ENCODE measurements at places on chromosomes 5 and 9.

GRCh38 chr9:98576354-98576753, 132.4 kb downstream of the GABBR2 start:
- DNase-seq, result no peak

DNA sequence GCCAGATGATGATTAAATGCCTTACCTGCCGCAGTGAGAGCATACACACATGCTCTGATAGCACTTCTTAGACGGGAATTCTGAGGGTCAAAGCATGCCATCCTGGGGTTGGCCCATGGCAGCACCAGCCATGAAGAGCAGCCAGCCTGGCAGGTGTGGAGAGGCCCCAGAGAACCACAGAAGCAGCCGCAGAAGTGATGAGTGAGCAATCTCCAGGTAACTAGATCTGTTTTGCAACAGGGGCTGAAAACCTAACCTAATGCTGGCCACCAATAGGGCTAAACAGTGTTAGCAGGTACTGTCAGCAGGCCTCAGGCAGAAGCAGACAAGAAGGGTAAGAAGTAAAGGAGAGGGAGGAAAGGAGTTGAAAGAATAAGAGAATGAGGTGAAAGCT, 33.5 kb upstream of the HOMER1 start:
- no peak for DNase-seq

GRCh38 chr5:79853676-79854418, 137.2 kb downstream of the MTX3 start:
- no peak for DNase-seq

DNA sequence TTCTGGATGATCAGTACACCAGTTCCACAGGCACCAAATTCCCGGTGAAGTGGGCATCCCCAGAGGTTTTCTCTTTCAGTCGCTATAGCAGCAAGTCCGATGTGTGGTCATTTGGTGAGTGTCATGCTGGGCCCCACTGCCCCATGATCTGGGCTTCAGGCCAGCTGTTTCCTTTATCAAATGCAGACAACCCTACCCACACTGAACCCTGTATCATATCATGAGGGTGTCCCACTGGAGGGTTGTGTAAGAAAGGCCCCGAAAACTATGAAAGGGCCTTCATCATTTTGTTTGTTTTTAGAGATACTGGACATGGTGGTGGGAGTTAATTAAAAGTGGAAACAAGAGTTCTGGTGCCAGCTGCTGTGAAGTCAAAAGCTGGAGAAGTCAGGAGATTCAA, 20.0 kb upstream of the CYFIP2 start:
- DNase-seq, result no peak

DNA sequence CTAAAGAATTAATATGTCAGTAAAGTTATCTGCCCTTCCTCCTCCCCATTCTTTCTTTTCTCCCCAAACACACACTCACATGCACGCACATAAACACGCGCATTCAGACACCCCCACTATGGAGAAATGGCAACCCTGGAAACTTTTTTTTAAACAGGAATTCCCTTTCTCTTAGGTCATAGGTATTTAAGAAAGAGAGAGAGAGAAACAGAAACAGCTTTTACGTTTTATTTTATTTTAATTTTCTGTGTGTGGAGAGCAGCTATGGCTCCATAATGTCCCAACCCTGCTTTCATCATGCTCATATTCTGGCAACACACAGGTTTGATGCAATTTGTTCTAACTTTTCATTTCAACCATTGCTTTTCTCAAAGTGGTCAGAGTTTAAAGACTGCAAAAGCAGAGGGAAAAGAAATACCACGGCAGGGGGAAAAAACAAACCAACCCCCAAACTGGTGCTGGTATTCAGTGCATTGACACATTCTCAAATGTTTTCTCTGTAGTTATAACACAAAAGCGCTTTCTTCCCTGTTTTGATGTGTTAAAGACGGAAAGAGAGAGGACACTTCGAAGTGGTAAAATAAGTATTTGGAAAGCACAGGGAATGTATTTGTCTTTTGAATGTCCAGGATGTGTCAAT, 126.0 kb upstream of the TMEM161B start:
- no peak for DNase-seq

DNA sequence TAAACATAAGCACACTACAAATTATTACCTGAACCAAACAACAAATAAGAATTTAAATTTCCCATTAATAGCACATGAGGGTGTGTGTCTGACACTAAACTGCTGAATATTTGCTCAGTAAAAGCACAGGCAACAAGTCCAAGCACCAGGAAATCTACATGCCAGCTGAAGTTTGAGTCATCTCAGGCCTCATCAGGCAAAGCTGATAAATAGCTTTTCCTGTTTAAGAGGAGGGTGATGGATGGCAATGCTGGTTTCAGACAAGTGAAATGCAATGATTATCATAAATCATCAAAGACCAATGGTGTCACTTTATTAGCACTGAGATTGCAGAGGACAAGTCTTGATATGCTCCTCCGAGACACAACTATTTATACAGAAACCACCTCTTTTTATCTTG, 1668.0 kb upstream of the C9orf72 start:
- DNase-seq, result no peak

DNA sequence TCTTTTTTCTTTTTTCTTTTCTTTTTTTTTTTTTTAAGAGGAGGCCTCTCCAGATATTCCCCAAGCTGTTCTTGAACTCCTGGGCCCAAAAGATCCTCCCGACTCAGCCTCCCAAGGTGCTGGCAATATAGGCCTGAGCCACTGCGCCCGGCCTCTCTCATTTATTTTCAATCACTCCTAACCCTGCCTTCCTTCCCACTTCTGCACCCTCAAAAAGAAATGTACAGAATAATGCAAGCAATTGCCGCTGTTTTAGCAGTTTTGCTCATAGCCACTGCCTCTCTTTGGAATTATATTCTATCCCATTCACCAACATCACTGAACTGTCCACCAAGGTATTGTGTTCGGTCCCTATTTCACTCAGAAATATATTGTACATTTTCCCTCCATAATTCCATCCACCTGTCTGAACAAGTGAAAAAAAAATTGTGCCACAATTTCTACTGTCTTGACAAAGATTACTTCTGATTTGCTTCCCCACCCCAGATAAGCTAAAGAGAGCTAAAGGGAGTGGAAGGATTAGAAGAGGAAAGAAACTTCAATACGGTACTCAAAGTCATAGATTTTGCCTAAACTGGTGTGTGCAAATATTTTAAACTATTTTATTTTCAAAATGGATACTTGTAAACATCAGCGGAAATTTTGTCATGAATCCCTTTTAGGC, 1.9 kb downstream of the FNBP1 start:
- no peak for DNase-seq

GRCh38 chr5:134784241-134784920, 25.8 kb downstream of the DDX46 start:
- no peak for DNase-seq

GRCh38 chr5:173281910-173282309, 46.3 kb downstream of the STC2 start:
- DNase-seq, result no peak

- no peak for DNase-seq
Observed at GRCh38 chr9:20632705-20633104, 10.4 kb upstream of the MLLT3 start.

DNA sequence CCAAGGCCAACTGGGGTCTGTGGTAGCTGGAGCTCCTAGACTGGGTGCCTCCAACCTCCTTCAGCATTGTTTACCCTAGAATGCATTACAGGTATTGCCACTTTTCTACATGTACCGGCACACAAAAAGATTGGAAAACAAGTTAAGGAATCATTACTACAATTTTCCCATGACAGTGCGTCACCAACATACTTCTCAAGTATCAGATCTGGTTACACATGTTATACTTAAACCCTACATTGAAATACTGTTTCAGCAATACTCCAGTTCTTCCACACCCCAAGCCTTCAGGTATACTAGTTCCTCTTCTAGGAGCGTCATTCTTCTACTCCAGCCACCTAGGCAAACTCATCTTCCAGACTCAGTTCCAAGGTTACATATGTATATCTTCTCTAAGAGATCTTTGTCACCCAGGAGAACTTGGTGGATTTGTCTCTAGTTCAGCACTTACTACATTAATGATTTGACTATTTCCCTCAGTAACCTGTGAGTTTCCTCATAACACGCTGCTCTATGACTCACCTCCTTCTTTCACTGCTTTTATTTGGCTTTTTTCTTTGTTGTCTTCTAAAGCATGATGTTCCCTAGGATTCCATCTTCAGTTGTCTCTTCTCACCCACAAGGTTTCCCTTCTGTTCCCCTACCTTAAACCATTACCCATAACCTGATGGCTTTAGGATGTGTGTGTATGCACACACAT, 217.0 kb downstream of the AP3B1 start:
- no peak for DNase-seq

DNA sequence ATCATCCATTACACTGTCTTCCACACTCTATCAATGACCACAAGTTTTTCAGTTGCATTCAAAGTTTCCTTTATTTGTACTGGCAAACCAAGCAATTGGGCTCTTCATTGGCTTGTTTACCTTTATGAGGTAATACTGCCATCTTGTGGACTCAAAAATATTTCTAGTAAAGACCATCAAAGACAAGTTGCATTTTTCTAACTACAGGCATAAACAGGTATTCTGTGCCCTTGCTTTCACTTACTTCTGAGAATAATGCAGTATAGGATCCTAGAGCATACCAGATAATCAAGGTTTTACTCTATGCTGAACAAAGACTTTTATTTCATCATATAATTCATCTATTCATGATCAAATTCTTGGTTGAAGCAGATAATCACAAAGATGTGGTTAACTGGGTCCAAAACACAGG, 173.7 kb upstream of the POU5F2 start:
- DNase-seq, result peak; percentile 45

DNA sequence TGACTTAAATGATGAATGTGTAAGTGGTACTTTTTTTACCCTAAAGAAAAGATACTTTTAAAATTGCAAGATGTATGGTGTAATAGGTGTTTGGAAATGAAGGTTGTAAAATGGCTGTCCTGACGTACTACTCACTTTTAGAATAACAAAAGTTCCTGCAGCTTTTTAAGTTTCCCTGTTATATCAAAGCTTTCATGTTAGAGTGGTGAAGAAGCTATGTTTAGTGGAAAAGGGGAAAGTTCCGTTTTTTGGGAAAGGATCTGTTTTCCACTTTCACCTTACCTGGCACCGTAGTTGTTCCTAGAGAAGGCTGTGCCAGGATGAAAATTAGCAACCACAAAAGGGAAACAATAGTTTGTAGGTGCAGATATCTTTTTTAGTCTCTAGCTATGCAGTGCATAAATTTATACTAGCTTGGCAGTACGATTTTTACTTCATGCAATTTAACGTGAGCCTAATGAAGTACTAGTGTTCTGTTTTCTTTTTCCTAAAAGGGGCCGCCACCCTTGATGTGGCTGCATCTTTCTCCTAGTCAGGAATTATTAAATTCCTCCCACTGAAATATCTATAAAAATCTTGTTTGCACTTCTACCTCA, 1.3 kb downstream of the TNPO1 start:
- no peak for DNase-seq
